Stimulated activated CD8-positive, alpha-beta memory T cell treated with anti-CD3 and anti-CD28 coated beads, Interleukin-7, amount 100 ng/mL, for 1 hour (primary cell): ENCODE measurements at places on chromosomes 6 and 20.

GRCh38 chr20:35968930-35969329 is 540 bp downstream of the CNBD2 start:
- DNase-seq = no peak

- no peak for DNase-seq
Observed at GRCh38 chr20:50266293-50267040, 75.8 kb downstream of the CEBPB start.

DNA sequence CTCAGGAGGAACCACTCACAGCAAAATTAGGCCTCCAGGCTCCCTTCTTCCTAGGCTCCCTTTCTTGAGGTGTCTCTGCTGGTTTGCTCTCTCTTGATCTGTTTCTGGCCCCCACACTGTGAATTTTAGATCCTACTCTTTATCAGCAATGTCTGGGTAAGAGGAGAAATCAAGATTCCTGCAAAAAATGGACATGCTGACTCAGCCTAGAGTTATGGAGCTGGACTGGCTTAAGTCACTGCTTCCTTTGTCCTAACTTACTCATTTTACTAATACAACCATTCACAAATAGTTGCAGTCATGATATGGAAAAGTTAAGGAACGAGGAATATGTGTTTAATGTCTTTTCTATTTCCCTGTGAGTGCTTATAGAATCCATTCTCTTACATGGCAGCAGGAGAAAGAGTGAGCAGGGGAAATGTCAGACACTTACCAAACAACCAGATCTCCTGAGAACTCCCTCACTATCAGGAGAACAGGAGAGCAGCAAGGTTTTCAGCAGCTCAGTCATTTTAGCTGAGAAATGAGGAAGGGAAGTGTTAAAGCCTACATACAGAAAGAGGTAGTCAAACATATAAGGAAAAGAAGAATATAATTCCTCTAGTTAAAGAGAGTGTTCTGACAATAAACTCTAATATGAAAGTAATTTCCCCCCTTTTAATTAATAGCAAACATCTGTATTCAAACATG is 160.8 kb downstream of the PDE7B start:
- no peak for DNase-seq

DNA sequence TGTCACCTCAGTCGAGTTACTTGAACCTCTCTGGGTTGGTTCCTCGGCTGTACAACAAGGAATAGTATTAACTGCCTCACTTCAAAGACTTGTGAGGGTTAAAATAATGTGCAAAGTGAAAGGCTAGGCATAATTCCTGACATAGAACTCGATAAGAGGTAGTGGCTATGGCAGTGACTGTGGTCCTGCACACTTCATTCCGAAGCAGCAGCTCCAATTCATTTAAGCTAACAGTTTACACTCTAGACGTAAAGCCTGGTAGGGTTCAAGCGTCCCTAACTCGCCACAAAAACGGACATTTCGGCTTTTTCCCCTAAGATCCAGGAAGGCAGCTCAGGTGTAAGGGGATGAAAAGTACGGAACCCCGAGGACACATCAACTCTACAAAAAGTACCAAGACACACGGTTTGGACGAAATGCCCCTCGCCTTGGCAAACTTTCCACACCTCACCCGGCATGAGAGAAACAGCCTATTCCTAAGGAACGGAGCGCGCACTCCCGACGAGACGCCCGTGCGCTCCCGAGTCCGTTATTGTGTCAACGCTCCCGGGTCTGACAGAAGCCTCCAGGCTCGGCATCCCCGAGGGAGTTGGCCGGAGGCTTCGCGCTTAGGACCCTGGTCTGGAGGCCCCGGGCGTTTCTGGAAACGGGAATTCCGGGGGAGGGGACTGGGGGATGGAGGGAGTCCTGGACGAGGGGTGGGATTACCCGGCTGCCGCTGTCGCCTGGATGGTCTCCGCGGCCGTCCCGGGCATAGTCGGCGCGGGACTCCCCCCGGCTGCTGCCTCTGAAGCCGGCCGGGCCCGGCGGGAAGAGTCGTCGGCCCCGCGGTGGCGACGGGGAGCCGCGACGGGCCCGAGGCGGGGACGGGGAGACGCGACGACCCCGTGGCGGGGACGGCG is 937 bp downstream of the ZNF318 start:
- no peak for DNase-seq

- DNase-seq = no peak
Observed at GRCh38 chr6:137846772-137847313, 20.2 kb upstream of the TNFAIP3 start.
